ENCODE measurements at places on chromosomes 6 and 20.

DNA sequence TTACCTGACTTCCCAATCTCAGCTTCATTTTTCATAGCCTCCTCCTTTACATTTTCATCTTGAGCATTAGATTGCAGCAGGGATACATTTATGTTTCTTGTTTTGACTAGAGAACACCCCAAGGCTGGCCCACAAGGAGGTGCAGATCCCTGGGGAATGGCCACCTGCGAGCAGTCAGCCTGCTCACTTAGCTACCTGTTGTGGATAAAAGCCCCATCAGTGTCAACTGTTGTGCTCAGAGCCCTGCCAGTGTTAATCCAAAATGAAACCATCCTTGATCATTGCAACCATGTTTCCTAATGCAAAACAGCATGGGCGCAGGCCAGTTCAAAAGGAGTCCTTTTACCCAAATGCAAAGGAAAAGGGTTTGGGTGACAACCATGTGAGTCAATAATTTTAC lies 50.8 kb downstream of the CNR1 start:
- DNase-seq = no peak

DNA sequence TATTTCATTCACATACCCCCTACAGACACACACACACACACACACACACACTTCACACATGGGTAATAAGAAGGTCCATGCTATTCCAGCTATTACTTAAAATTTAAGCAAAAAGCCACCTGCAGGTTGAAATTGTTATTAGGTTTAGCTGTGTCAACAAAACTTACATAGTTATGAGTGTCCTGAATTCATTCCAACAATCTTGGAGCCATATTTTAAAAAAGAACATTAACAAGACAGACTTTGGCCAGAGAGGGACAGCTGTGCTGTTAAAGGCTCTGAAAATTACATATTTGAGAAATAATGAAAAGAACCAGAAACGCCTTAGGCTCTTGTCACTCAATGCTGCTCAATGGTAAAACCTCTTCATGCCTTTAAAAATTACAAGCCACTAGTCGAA lies 455.3 kb downstream of the EPM2A start:
- no peak for DNase-seq

DNA sequence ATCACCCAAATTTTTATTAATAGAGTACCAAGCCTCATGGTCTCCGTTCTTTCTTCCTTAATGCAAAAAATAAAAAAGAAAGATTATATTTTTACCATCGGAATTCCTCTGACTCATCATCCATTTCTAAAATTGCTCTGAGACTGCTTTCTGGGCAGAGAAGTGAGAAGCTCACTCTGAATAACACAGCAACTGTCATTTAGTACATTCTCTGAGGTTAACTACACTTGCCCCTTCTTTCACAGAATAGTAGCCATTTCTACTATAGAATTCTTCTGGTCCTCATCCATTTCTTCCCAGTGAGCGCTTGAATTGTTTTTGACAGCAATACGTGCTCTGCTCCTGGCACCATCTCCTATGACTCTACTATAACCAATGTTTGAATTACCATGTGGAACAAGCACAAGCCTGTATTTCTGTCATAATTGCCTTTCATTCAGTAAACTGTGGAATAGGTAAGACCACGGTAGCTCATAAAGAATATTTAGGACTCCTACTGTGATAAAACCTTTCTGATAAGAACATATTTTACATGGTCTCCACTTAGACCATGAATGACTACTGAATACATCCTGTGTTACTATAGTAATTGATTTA lies 435.5 kb upstream of the NRSN1 start:
- DNase-seq = no peak

GRCh38 chr20:9686455-9686854 lies 152.4 kb downstream of the PAK5 start:
- no peak for DNase-seq

GRCh38 chr20:23371496-23371895 lies 9.5 kb downstream of the GZF1 start:
- DNase-seq = no peak

DNA sequence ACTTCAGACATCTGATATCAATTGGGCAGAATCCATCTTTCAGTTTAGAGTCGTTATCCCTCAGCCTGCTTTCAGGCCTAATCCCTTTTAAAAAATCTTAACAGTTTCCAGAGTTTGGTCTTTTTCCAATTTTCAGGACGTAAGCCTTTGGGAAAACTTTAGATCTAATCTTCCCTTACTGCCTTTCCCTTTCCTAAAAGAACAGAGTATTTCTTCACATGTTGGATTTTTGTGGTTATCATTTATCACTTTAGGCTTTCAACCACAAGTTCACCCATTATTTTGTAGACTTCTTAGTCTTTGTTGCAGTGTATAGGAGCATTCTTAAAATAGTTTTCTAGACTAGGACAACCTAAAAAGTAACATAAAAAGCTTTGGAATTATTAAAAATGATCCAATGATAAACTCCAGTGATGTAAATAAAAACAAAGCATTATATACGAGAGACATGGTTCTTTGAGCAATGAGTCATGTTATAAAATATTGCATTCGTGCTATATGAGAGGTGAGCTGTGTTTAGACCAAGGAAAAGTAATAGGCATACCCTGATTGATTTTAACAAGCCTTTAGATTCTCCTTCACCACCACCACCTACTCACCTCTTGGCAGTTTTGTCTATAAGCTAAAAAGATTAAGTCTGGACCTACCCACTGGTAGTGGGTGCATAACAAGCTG lies 90.4 kb upstream of the MCHR2 start:
- DNase-seq = no peak

DNA sequence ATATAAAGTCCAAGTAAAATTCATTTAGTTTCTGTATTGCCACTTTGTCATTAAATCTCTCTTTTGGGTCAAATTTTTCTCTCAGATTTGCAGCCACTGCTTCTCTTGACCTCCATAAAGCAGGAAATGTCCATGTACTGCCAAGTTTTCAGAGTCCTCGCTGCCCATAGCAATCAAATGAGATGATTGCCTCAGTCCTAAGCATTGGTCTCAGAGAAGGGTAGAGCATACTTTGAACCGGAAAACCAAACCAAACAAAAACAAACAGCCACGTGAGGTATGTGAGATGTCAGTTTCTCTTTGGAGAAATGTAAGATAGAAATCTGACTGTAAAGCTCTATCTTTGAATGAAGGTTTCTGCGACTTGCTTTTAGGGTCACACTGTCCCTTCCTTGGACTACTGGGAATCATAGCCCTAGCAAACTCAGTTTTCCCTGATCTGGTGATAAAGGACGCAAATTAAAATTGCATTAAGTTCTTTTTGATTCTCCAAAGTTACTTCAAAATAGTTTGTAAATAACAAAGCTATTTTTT lies 505.4 kb upstream of the CITED2 start:
- DNase-seq = no peak

- no peak for DNase-seq
These were observed 241.9 kb downstream of the EPHA7 start for GRCh38 chr6:93177438-93177837.

Data from effector CD8-positive, alpha-beta T cell (primary cell).